Activated naive CD4-positive, alpha-beta T cell treated with anti-CD3 and anti-CD28 coated beads, Interleukin-2, amount 10 ng/mL, durations not matched to agents 7 days and 5 days (primary cell): ENCODE measurements at places on chromosomes 5 and 9.

- no peak for DNase-seq
These were observed 105.7 kb upstream of the MAMDC2 start for GRCh38 chr9:69937833-69938535.

DNA sequence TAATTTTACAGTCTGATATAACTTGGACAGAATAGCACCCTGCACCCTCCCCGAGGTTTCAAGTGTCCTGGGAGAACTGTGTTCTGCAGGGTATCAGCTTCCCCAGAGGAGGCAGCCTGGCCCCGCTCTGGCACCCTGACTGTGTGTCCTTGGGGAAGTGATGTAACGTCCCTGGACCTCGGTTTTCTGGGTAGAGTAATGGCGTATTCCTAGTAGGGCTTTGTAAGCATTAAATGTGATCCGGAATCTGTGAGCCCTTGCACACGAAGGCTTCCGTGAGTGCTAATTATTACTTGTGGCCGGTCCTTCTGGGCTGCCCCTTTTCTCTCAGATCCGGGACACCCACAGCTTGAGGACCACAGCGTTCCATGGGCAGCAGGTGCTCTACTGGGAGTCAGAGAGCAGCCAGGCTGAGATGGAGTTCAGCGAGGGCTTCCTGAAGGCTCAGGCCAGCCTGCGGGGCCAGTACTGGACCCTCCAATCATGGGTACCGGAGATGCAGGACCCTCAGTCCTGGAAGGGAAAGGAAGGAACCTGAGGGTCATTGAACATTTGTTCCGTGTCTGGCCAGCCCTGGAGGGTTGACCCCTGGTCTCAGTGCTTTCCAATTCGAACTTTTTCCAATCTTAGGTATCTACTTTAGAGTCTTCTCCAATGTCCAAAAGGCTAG lies 1.0 kb upstream of the CACFD1 start:
- no peak for DNase-seq

GRCh38 chr9:136825295-136826187 lies 16.7 kb upstream of the AJM1 start:
- no peak for DNase-seq

DNA sequence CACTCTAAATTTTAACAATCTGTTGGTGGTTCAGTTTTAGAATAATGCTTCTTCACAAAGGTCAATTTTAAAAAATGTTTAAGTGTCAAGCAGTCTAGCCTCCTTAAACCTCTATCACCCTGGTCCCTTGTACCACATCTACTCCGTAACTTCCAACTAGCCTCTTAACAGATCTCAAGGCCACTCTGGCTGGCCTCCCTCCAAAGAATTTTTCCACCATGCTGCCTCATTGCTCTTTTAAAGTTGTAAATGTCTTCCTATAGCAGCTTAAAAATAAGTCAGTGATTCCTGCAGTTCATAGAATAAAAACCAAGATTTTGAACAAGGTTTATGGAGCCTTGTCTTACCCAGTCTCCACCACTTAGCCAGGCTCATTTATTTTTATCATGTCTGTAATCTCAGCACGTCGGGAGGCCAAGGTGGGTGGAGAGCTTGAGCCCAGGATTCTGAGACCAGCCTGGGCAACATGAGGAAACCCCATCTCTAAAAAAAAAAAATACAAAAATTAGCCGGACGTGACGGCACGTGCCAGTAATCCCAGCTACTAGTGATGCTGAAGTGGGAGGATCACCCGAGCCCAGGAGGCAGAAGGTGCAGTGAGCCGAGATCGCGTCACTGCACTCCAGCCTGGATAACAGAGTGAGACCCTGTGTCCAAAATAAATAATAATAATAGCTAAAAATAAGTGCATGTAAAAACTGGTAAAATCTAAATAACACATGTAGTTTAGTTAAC lies 924.9 kb upstream of the DMAC1 start:
- DNase-seq: no peak

- DNase-seq: no peak
These were observed 3.5 kb downstream of the NRARP start for GRCh38 chr9:137298401-137299202.

- DNase-seq: no peak
These were observed 152.8 kb downstream of the OLFM1 start for GRCh38 chr9:135240222-135240621.

DNA sequence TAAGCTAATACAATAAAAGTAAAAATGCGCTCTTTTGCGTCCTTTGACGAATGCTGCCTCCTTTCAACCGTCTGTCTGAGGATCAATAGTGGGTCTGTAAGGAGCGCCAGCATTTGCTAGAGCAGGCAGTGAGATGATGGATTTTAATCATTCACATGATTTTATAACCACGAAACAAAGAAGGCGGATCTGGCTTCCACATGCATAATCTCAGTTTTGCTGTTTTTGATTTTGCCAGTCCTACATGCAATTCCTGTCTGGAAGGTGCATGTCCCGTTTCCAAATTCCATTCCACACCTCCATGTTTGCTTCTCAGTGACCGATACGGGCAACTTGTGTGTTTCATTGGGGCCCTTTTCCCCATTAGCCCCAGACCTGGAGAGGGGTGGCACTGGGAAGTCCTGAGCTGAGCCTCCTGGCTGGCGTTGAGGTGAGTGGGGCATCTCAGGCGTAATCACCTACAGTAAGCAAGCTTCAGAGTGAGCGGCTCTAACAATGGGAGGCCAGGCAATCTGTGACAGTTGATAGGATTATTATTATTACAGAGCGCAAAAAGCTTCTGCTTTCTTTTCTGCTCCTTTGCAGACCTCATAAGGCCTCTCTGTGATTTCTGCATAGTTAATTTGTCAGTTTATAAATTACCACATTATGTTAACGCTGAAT lies 405.4 kb downstream of the ZSWIM6 start:
- no peak for DNase-seq

- no peak for DNase-seq
These were observed 77.6 kb downstream of the SMIM15 start for GRCh38 chr5:61084658-61085057.

DNA sequence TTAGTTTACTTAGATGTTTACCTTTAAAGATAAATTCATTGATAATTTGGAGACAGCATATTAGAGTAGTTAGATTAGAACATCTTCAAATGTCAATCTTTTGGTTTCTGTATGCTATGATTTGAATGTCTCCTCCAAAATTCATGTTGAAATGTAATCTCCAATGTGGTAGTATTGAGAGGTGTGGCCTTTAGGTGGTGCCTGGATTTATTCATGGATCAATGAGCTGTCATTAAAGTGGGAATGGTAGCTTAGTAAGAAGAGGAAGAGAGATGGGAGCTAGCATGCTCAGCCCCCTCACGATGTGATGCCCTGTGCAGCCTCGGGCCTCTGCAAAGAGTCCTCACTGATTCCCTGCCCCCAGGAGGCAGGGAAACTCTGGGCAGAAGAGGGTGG lies 133.6 kb upstream of the TUT7 start:
- DNase-seq: no peak

GRCh38 chr5:73405691-73406090 lies 42.9 kb downstream of the FOXD1 start:
- DNase-seq: no peak

DNA sequence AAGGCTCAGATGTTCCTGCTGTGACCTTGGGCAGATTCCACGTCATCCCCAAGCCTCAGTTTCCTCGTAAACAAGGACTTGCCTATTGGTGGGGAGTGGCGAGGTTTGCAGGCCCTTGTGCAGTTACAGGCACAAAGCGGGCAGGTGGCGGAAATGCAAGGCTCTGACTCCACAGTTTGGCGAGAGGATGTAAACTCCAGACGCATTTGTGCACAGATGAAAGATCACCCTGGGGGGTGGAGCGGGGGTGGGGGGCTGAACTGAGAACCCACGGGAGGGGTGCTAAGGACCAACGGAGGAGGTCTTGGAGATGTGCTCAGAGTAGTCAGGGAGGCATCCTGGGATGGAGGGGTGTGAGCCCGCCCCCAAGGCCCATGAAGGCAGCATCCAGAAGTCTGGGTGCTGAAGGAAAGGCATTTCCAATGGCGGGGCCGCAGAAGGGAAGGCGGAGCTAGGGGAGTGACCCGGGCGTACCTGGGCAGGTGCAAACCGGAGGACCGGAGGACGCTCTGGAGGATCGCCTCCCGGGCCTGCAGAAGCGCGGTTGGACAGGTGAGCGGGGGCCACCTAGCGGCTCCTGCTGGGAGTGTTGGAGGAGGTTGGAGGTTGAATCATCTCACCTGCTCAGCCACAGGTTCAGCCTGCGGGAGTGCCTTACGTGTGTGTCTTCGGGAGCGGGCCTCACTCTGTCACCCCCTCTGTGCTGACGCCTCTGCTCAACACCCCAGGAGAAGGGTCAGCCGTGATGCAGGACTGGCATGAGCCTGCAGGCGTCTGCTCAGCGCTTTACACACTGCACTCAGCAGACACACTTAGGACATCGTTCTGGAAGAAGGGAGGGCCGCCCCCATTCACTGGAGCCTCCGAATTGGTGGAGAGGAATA lies 1.9 kb upstream of the FIBCD1 start:
- peak; percentile 85 for DNase-seq
